ENCODE measurements at places on chromosomes 1 and 21. TPM values are rescaled to one million over a fixed set of nuclear protein-coding genes. Genes with fewer than 3 reads are reported as not detected.

GRCh38 chr1:244192325-244192724 lies 141.2 kb downstream of the ZBTB18 start:
- DNase-seq, result no peak

Gene SLFNL1
- not detected for total RNA-seq

Gene ATP6V1G3
- total RNA-seq, result not detected

GRCh38 chr1:37574834-37575480 lies 18.2 kb downstream of the DNALI1 start:
- peak; percentile 62 for DNase-seq

- DNase-seq, result no peak
Observed at GRCh38 chr1:200959411-200959921, 64.0 kb downstream of the KIF21B start.

Gene GABRD
- not detected for total RNA-seq

DNA sequence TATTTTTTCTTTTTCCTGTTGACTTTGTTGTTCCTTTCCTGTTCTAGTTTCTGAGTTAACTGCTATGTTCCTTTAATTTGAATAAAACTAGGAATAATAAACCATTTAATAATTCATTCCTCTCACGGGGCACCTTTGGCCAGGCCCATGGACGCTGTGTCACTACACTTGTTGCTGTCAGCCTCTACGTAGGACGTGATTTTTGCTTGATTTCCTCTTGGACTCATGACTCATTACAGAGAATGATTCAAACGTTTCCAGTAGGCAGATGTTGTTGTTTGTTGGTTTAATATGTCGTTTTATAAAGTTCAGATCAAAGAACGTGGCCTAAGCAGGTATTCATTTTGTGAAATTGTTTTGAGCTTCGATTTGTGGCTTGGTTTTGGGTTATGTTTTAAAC lies 9.1 kb upstream of the SLC19A1 start:
- peak; percentile 76 for DNase-seq

Gene KRTAP21-2
- not detected for total RNA-seq

DNA sequence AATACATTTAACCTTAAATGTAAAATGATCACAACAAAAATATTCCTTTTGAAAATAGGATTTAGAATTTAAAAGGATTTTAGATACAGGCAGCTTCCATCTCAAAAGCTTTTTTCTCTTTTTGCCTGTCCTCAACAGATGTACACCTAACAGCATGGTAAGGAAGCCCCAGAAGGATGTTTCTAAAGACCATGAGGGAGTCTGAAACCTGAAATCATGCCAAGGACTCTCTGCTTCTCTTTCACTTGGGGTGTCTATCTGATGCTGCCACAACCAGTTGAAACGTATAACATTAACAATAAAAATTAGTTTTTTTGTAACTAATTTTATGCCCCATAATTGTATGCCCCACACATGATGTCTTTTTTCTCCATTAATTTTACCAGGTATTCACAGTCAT lies 5.4 kb upstream of the ZNF281 start:
- DNase-seq, result no peak

Gene STUM
- 0.45 TPM for total RNA-seq

Gene SPRR1B
- not detected for total RNA-seq
